Mammary epithelial cell (primary cell): ENCODE measurements at places on chromosomes 6 and 20.

- no peak for DNase-seq
Measured at GRCh38 chr20:37450344-37450743, 70.7 kb upstream of the NNAT start.

GRCh38 chr20:1075616-1076015, 42.8 kb upstream of the PSMF1 start:
- no peak for DNase-seq

- no peak for DNase-seq
Measured at GRCh38 chr6:41720262-41720620, 15.2 kb downstream of the TFEB start.

DNA sequence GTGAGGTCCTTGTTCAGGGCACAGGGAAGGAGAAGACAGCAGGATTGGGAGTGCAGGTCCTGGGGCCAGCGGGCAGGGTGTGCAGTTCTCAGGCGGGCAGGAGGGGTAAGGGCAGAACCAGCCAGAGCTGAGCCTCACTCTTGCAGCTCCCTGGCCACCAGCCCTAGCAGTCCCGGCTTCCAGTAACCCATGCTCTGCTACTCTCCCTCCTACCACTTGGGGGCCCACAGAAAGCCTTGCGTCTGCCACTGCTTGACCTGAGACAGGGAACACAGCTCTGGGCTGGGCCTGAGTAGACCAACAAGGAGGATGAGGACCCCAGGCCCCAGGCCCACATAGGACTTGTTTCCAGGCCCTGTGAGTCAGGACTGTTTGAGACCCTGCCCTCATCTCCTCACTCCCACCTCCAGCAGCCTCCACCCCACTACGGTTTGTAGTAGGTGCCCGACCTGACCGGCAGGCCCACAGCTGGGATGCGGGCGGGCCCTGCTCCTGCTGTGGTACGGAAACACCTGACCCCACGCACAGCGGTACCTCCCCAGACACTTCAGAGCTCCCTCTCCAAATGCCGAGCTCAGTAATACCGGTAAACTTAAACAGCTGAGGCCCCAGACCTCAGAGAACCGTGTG, 39.2 kb downstream of the KCNK5 start:
- DNase-seq = peak; percentile 26

GRCh38 chr20:9912858-9913434, 74.1 kb upstream of the PAK5 start:
- DNase-seq = peak; percentile 50
